ENCODE measurements at places on chromosomes 4 and X.

GRCh38 chrX:12065251-12065650 lies 73.0 kb upstream of the FRMPD4 start:
- DNase-seq, result no peak

DNA sequence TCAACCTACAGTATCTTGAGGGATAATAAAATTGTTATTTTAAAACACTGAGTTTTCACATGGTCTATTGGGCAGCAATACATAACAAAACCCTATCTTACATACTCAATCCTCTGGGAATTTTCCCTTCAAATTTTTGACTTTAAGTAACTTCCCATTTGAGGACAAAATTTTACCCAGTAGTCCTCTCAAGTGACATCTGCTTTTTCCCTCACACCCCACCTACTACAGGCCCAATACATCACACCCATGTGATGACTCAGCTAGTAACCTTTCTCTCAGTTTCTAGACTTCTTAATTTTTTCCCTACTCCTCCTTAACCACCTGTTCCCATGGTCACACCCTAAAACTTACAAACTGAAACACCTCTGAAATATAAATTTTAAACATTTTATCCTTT lies 12.2 kb upstream of the RAP1GDS1 start:
- DNase-seq, result no peak

DNA sequence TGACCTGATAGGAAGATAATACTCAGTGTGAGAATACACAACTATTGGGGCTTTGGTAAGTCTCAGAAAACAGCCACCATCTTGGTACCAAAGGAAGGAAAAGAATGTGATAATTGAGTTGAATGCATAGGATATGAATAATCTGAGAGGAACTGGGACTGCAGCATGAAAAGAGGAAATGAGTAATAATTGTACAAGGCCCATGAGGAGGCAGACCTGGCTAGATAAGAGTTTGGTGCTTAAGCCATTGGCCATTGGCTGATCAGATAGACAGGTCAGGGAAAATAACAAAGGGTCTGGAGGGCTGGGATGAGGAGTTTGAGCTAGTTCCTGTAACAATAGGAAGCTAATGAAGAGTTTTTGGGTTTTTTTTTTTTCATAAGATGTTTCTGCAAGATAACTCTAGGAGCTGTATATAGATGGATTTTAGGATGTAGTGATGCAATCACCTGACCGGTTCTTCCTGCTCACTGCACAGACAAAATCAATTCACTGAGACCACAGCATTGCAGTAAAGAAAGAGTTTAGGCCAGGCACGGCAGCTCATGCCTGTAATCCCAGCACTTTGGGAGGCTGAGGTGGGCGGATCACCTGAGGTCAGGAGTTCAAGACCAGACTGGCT lies 5.3 kb upstream of the TRMT2B start:
- DNase-seq, result no peak

DNA sequence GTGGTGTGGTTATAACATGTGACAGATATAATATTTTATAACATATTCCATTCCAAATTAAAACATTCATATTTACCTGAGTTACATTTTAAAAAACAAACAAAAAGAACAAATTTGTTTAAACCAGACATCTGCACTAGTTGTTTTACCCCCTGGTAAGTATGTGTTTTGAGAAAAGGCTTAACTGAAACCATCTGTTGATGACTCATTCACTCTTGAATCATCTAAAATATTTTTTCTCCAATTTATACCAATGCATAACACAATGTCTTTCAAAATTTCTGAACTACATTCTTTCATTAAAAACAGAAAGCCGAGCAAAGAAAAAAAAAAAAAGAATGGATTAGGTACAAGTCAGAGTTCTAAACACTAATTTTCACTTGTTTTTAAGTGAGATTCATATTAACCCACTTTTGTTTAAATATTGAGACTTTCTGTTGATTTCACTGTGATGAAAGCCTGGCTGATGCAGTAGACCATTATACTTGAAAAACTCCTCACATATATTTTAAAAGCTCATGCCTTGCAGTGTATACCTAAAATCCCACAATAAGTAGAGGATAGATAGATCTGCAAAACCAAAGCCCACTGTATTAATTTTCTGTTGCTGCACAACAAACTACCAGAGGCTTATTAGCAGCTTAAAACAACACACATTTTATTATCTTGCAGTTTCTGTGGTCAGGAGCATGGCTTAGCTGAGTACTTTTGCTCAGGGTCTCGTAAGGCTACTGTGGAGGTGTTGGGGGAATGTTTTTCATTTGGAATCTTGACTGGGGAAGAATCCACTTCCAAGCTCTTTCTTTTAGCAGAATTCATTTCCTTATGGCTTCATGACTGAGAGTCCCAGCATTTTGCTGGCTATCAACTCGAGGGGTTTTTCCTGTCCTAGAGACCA lies 221.5 kb downstream of the PCDH18 start:
- no peak for DNase-seq

DNA sequence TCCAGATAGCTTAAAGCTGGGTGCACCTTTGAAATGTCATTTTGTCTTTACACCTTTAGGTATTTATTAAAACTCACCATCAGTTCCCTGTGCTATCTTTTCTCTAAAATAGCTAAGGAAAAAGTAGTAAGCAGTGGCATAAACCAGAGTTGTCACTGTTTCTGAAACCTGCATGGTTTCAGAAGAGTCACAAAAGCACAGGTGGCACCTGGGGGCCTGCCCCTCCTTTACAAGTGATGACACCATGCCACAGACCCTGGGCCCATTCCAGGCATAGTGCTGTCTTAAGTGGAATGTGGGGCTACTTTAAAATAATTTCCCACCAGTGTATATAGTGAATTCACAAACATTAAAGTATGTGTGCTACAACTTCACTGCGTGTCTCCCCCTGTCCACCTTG lies 47.8 kb downstream of the DCUN1D4 start:
- DNase-seq, result no peak

DNA sequence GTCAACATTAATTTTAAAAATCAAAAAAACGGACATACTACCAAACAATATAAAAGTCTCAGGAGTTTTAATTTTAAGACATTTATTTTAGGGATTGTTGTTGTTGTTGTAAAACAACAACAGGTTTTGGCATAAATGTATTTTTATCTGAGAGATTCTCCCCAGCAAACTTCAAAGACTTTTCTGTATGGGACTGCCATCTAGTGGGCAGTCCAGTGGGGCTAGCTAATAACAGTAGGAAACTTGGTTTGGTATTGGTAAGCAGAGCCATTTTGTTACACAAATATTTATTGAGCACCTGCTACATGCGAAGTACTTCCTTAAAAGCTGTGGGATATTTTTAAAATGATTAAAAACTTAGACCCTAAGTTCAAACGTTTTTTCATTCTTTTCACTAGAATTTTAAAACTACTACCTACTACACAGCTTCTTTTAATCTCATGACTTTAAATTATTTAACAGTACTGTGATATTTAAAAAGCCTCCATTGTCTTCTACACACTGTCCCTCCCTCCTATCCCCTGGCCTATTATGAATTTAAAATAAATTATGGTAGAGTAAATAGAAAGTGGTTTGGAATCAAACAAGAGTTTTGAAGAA lies 1028.4 kb upstream of the INTU start:
- peak; percentile 88 for DNase-seq

DNA sequence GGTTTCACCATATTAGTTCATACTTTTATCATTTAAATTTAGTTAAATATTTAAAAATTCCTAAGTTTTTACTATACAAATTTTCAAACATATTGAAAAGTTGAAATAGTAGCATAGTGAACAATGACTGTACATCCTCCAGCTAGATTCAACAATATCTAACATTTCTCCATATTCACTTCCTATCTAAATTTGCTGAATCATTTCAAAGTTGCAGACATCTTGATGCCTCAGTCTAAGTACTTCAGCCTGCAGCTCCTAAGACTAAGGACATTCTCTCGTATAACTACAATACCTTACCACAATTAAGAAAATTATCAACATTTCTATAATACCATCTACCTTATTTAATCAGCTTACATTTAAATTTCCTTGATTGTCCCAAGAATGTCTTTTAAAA lies 132.7 kb downstream of the TMEM164 start:
- DNase-seq, result no peak

DNA sequence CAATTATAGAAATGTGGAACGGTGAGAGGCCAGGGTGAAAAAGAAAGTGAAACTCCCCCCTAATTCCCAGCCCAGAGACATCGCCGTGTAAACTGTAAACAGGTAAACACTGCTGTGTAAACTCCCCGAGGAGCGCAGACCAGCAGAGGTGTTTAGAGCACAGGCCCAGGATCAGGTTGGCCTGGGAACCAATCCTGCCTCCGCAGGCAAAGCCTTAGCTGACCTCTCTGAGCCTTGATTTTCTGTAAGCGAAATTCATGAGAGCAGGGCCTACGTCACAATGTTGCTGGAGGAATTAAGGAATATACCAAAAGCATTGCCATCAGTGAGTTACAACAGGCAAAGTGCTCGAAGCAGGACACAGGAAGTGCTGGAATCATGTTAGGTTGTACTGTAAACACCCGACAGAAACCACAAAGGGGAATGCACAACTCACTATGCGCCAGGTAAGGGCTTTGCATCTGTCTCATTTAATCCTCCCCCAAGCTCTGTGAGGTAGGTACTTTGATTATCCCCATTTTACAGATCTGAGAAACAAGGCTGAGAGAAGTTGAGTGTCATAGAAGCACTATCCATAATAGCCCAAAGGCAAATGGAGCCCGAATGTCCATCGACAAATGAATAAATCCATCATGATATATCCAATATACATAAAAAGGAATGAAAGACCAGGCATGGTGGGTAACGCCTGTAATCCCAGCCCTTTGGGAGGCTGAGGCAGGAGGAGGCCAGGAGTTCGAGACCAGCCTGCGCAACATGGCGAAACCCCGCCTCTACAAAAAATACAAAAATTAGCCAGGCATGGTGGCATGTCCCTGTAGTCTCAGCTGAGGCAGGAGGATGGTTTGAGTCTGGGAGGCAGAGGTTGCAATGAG lies 30.7 kb upstream of the KIAA0232 start:
- no peak for DNase-seq

DNA sequence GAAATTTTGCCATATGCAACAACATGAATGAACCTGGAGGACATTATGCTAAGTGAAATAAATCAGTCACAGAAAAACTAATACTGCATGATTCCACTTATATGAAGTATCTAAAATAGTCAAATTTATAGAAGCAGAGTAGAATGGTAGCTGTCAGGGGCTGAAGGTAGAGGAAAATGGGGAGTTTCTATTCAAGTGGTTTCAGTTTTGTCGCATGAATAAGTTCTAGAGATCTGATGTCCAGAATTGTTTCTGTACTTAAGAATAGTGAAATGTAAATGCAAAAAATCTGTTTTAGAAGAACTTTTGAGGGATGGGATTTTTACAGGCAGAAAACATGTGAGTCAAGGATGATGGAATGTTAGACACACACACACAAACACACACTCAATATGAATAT lies 34.1 kb downstream of the SLITRK4 start:
- DNase-seq, result no peak

- no peak for DNase-seq
These were observed 82.5 kb downstream of the PJA1 start for GRCh38 chrX:69082753-69083150.

DNA sequence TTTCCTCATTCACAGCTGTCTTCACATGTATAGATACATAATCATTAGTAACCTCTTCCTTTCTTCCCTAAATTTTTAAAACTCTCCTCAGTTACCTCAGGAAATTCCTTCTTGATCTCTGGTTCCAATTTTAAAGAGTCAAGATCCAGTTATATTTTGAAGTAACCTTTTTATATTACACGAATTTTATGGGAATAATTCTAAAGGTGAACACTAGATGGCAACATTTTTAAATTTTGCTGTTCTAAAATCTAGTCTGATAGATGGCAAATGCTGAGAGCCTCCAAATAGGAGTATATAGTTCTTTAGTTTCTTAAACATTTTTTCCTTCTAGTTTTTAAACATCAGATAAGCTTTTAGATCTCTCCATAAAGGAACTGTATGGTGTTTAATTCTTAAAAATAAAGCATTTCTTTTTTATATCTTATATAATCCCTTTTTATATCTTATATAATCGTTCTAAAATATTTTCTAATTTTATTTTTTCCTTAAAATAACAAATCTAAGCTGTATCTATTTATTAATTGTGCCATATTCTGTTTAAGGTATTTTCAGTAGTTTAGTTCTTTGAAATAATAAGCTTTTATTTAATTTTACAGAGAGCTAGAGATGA lies 37.9 kb upstream of the PAPSS1 start:
- DNase-seq, result no peak

DNA sequence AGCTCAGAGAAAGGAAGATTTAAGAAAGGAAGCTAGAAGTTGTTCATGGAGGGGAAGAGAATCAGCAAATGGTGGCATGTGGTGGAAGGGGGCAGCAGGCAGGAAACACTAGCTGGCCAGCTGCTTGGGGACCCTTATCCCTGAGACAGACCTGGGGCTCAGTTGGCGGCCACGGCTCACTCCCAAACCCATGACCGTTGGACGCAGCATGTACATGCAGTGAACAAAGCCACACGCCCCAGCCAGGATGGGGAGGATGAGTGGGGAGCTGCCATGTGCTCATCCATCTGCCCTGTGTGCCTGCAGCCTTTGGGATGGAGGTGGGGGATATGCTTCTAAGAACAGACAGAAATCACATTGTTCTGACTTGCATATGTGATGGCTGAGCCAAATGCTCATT lies 155.2 kb upstream of the PABPC5 start:
- DNase-seq, result no peak

DNA sequence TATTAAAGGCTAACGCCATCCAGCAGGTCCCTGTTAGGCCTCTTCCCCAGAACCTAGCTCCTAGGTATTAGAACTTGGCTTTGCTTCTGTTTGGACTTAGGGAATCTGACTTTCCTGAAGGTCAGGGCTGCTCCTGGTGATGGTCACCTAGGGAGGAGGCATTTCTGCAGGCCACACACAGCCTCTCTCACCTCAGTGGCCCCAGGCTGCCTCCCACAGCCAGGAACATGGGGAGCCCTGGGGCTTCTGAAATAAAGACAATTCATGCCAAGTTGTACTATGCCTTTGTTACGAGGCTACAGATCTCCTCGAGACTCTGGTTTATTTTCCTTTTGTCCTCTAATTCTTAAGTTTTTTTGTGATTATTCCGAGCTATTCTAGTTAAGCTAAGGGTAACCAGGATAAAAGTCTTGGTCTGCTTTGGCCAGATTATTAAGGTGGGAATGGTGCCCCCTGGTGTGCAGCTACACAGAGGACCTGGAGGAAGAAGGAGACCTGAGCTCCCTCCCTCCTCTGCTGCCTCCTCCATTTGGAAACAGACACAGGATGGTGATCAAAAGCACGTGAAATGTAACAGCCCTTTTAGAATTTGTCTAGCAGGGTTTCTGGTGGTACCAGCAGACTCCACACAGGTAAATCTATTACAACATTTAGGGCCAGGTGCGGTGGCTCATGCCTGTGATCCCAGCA lies 131.0 kb downstream of the DCLK2 start:
- no peak for DNase-seq

GRCh38 chr4:152352622-152353116 lies 183.2 kb downstream of the FBXW7 start:
- peak; percentile 83 for DNase-seq

- no peak for DNase-seq
These were observed 16.2 kb downstream of the NKX6-1 start for GRCh38 chr4:84482564-84483563.

DNA sequence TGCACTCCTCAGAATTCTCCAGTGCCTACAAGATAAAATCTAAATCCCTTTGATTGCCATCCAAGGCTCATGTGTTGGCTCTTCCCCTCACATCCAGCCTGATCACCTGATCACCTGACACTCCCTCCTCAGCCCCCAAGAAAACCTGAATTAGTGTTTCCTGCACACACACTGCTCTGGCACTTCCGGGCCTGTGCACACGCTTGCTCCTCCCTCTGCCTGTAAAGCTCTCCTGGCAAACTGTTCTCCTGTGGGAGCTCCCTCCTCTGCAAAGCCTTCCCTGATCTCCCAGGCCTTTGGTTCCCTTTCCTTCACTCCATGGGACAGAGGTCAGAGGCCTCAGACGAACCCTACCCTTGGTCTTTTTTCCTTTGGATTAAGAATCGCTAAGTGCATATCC lies 19.9 kb downstream of the PHKA2 start:
- no peak for DNase-seq
